ENCODE measurements at places on chromosomes 16 and 17. TPM values are rescaled to one million over a fixed set of nuclear protein-coding genes. Genes with fewer than 3 reads are reported as not detected.

DNA sequence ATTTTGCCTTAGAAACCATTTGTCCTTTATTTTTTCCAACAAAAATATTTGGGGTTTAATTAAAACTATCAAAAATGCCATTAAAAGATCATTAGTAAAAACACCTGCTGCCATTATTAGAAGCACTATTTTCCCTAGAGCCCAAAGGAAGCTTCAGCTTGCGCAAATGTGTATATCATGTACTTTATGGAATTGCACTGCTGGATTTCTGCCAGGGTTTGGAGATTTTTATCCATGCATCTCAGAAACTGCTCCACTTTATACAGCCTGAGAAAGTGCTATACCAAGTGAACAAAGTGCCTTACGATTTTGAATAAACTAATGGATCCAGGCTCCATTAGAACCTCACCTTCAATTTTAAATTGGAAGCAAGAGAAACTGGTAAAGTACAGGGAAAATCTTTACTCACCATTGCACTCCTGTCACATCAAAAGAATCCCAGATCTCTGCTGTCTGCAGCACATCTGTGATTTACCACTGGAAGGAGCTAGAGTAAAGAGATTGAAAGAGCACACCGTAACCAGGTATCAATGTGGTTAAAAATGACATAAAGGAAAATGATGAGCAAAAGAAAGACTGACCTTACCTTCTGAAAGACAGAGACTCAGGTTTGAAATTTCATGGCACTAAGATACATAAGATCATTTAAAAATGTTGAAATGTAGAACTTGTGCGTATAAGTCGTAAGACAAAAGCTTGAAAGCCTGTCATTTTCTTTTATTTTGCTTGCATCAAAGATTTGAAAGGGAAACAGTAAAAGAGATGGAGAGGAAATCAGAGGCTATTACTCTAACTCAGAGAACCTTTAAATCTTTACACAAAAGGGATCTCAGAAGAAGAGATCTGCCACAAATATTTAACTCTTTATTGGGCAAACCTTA lies 678.1 kb upstream of the GOT2 start:
- no peak for DNase-seq

- no peak for DNase-seq
These were observed 2.6 kb downstream of the SHBG start for GRCh38 chr17:7632492-7632894.

GRCh38 chr16:30722443-30722842 lies 23.5 kb downstream of the SRCAP start:
- no peak for DNase-seq

- DNase-seq: no peak
These were observed 8.2 kb upstream of the STH start for GRCh38 chr17:45990886-45991285.

GRCh38 chr16:3133844-3134243 lies 985 bp upstream of the ZNF213 start:
- no peak for DNase-seq

DNA sequence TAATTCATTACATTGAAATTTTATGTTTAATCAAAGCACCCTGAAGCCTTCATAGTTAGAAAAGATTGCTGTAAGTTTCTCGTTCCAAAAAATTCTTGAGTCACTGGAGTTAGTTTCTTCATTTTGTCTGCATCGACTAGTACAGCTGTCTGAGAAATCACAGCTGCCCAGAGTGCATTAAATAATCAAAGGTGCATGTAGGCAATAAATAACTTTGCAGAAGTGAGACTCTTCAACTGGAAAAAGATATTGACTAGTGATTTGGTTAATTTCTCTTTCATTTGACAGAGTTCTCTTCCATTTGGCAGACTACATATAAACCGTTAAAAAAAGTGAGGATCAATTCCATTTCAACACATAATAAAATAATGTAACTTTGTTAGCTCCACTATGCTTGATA lies 234.0 kb downstream of the CNTNAP4 start:
- no peak for DNase-seq

DNA sequence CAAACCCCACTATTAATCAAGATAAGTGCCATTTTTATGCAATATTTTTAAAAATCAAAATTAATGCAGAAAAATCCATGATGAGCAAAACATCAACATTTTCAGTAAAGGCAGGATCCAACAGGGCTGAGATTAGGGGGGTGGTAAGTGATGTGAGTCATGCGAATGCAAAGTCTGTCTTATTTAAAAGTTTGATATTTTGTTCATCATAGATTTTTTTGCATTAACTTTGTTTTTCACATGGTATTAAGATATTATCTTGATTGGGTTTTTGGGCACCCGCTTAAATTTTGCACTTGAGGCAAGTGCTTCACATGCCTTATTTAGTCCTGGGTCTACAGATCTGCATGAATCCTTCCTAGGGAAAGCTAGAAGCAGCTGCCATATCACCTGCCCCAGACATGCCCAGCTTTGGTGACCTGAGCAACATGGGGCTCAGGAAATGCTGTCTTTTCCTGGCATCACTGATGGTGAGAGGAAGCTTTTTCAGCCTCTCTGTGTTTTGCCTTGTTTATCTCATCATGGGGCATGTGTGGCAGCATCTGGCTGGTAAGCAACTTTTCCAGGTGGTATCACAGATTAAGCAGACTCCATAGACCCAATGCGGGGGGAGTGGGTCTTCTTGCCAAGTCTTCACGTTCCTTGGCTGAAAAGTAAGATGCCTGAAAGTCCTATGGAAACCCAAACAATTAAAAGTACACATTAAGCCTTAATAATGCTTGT lies 57.6 kb upstream of the NFAT5 start:
- no peak for DNase-seq

- no peak for DNase-seq
These were observed 609.9 kb upstream of the RBFOX1 start for GRCh38 chr16:6722786-6723185.

DNA sequence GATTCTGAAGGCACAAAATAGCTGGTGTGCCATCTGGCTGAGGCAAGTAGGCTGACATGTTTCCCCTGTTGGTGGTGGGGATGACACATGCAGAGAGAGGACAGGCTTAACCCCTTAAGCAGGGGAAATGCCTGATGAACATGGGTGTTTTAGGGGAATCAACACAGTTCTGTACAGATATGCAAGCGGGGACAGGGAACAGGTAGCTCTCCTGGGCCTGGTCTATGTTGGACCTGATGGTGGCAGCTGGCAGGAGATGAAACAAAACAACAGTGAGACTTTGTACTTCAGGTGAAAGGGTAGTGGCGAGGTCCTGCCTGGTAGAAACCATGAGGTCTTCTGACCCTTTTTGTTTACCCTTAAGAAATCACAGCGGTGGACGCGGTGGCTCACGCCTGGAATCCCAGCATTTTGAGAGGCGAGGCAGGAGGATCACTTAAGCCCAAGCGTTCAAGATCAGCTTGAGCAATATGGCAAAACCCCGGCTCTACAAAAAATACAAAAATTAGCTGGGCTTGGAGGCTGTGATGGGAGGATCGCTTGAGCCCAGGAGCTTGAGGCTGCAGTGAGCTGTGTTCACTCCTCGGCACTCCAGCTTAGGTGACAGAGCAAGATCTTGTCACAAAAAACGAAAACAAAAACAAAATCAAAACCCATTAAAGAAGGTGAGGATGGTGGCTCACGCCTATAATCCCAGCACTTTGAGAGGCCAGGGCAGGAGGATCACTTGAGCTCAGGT lies 10.5 kb downstream of the OR1F1 start:
- no peak for DNase-seq

DNA sequence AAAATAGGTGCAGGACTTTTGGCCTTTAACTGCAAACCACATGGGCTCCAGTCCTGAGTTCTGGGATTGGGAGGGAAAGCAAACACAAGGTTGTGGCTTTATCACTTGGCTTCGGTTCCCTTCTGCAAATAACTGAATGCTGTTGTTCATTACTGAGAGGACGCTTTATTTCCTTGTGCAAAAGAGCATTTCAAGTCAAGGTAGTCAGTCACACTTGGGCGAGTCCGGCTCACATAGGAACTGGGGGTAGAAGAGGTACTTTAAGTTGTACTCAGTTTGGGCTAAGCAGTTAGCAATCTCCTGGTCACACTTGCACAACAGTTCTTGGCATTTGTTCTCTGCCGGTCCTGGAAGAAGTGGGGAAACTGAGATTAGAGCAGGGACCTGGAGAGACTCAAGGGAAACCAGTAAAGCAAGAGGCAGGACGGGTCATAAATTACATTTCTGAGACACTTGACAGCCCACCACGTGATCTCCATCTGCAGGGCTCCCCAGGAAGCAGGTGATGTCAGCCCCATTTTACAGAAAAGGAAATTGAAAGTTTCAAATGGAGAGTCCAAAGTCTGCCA lies 21.6 kb downstream of the PLA2G10 start:
- no peak for DNase-seq

- DNase-seq: no peak
These were observed 1.1 kb downstream of the FLII start for GRCh38 chr17:18257268-18257981.

DNA sequence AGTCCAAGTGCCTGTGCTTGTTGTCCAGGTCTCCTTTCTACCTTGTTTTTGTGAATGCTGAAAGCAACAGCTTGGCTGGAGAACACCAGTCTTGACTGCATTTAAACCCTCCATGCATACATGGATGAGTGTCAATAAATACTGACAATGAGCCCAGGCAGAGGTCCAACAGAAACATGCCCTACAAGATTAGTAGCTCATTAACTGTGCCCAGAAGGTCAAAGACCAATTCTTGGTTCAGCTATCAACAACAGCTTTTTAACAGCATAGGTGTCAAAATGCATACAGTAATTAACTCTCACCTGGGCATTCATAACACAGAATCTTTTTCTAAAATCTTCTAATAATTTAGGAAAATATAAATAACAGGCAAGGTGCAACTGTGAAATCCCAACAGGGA lies 63.2 kb downstream of the N4BP1 start:
- no peak for DNase-seq

DNA sequence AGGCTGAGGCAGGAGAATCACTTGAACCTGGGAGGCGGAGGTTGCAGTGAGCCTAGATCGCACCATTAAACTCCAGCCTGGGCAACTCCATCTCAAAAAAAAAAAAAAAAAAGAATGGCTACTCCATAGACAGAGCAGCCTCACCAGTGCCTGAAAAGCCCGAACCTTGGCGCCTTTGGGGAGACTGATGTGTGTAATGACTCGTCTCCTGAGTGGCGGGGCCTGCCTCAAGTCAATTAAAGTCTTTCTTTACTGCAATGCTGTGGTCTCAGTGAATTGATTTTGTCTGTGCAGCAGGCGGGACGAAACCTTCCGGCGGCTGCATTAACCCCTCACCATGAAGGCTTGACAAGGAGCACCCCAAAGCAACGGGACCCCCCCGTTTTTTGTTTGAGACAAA lies 3.5 kb upstream of the UQCC4 start:
- DNase-seq: no peak

- no peak for DNase-seq
These were observed 151.3 kb downstream of the ZFHX3 start for GRCh38 chr16:72896485-72897118.

GRCh38 chr16:2663553-2664546 lies 18.5 kb upstream of the KCTD5 start:
- no peak for DNase-seq

GRCh38 chr17:1090465-1091189 lies 89.2 kb downstream of the ABR start:
- DNase-seq: no peak

DNA sequence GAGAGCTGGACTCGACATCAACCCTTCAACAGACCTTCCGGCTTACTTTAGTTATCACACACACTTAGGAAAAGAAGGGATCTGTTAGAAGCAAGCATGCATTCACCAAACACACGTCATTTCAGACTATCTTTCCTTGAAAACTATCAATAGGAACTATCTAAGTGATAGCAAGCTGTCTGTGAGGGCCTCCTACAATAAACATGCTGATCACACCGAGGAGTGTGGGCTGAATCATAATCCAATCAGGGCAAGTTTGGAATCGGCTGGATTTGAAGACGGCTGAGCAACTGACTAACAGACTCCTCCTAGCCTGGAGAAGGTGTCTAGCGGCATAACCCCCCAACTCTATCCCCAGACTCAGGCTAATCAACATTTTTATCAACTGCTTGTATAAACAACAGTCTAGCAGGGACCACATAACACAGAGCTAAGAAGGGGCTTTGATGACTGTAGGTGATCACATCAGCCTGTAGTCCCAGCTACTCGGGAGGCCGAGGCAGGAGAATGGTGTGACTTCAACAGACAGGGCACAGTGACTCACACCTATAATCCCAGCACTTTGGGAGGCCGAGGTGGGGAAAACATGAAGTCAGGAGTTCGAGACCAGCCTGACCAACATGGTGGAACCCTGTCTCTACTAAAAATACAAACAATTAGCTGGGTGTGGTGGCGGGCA lies 14.1 kb downstream of the NXN start:
- no peak for DNase-seq

- no peak for DNase-seq
These were observed 24.0 kb downstream of the TMC6 start for GRCh38 chr17:78104540-78104941.

- DNase-seq: no peak
These were observed at the start of gene LAT for GRCh38 chr16:28984619-28985135. Gene LAT (plus strand): TSS chr16:28985052. CDS start chr16:28985418, 366 bp downstream.

SLC16A6 gene
- 2.5 TPM for total RNA-seq

KRT222 gene
- total RNA-seq: 0.49 TPM

UMOD gene
- not detected for total RNA-seq

Measured in skin of body (tissue), 3 donors.